Activated CD4-positive, alpha-beta memory T cell treated with anti-CD3 and anti-CD28 coated beads for 36 hours (primary cell): ENCODE measurements at places on chromosomes 7 and 10. TPM values are rescaled to one million over a fixed set of nuclear protein-coding genes. Genes with fewer than 3 reads are reported as not detected.

The MSS51 gene
- 2.5 TPM for total RNA-seq

The TMEM196 gene
- not detected for total RNA-seq

GRCh38 chr7:107344286-107344685 lies 125.6 kb upstream of the GPR22 start:
- H3K4me3 ChIP-seq: no peak overlapping the region
- no peak overlapping the region for H3K27ac ChIP-seq
- peaks cover 28% of the 10 kb centered on the region for H3K36me3 ChIP-seq
- DNase-seq: no peak

GRCh38 chr10:124164264-124164663 lies 70.9 kb upstream of the CHST15 start:
- H3K27ac ChIP-seq: no peak overlapping the region
- H3K4me3 ChIP-seq: no peak overlapping the region
- no peaks in the 10 kb centered on the region for H3K36me3 ChIP-seq
- no peak for DNase-seq
- peaks cover 19% of the 10 kb centered on the region for H3K27me3 ChIP-seq

- no peaks in the 10 kb centered on the region for H3K4me1 ChIP-seq
- H3K27ac ChIP-seq: no peak overlapping the region
- peaks cover 5% of the 10 kb centered on the region for H3K27me3 ChIP-seq
- peak; percentile 13 for DNase-seq
- H3K36me3 ChIP-seq: no peaks in the 10 kb centered on the region
These were observed 140.9 kb downstream of the ADCYAP1R1 start for GRCh38 chr7:31192986-31193385.

- peaks cover 49% of the 10 kb centered on the region for H3K27me3 ChIP-seq
- H3K4me1 ChIP-seq: no peaks in the 10 kb centered on the region
- H3K36me3 ChIP-seq: no peaks in the 10 kb centered on the region
- no peak for DNase-seq
- no peak within 1 kb of the TSS for H3K27ac ChIP-seq
- peak within 1 kb of the TSS; percentile 29 for H3K4me3 ChIP-seq
These were observed at the start of gene CHST15 for GRCh38 chr10:124092860-124093773. TSS of gene CHST15 (minus strand) at chr10:124093598. CDS start at chr10:124046212, 47,386 bp downstream.

GRCh38 chr7:149718730-149719049 lies 54.7 kb downstream of the ZNF467 start:
- H3K27me3 ChIP-seq: no peaks in the 10 kb centered on the region
- H3K27ac ChIP-seq: no peak overlapping the region
- H3K4me3 ChIP-seq: no peak overlapping the region
- DNase-seq: no peak
- H3K4me1 ChIP-seq: peaks cover 19% of the 10 kb centered on the region
- peaks cover 11% of the 10 kb centered on the region for H3K36me3 ChIP-seq

GRCh38 chr10:4344492-4344994 lies 481.5 kb upstream of the AKR1E2 start:
- H3K36me3 ChIP-seq: no peaks in the 10 kb centered on the region
- peaks cover 23% of the 10 kb centered on the region for H3K4me1 ChIP-seq
- peak overlapping the region; percentile 30 for H3K27ac ChIP-seq
- H3K4me3 ChIP-seq: no peak overlapping the region
- DNase-seq: peak; percentile 70

DNA sequence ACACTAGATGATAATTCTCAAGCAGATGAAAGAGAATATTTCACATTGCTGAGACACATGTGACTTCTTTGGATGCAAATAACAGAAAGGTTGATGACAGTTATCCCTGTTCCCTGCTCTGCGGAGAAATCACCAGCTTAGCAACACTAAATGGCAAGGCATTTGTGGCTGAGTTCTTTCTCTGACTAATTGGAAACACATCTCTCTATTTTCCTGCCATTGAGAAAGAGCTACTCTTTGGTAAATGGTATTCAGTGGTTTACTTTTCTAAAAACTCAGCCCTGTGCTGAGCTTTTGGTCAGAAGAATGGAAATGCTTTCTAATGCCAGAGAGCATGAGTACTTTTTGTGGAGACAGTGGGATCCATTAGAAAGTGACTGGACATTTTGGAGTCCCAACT lies 771.4 kb downstream of the LRMDA start:
- H3K4me1 ChIP-seq: no peaks in the 10 kb centered on the region
- no peaks in the 10 kb centered on the region for H3K36me3 ChIP-seq
- no peaks in the 10 kb centered on the region for H3K27me3 ChIP-seq
